Stimulated activated CD8-positive, alpha-beta memory T cell treated with anti-CD3 and anti-CD28 coated beads, Interleukin-15, amount 100 ng/mL, for 24 hours (primary cell): ENCODE measurements at places on chromosomes 16 and 17.

DNA sequence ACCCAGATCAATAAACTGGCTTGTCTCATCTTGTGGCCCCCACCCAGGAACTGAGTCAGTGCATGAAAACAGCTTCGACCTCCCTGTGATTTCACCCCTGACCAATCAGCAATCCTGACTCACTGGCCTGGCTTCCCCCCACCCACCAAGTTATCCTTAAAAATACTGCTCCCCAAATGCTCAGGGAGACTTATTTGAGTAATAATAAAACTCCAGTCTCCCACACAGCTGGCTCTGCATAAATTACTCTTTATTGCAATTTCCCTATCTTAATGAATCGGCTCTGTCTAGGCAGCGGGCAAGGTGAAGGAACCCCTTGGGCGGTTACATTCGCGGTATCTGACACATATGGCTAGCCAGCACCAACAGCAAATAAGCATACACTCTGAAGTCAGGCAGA lies 9.8 kb upstream of the RABEP1 start:
- no peak for DNase-seq

DNA sequence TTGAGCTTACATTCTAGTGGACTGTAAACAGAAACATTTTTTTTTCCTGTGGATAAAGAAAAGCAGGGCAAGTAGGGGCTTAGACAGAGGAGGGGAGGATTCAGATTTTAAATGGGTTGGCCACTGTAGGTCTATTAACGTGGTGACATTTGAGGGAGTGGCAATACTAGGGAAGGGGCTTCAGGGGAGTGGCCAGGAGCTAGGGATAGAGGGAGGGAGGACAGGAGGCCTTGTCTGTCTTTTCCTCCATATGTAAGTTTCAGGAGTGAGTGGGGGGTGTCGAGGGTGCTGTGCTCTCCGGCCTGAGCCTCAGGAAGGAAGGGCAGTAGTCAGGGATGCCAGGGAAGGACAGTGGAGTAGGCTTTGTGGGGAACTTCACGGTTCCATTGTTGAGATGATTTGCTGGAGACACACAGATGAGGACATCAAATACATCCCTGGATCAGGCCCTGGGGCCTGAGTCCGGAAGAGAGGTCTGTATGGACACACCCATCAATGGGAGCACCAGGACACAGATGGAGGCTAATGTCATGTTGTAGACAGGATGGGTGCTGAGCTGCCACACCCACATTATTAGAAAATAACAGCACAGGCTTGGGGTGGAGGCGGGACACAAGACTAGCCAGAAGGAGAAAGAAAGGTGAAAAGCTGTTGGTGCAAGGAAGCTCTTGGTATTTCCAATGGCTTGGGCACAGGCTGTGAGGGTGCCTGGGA lies 6.5 kb upstream of the HBM start:
- DNase-seq, result no peak

DNA sequence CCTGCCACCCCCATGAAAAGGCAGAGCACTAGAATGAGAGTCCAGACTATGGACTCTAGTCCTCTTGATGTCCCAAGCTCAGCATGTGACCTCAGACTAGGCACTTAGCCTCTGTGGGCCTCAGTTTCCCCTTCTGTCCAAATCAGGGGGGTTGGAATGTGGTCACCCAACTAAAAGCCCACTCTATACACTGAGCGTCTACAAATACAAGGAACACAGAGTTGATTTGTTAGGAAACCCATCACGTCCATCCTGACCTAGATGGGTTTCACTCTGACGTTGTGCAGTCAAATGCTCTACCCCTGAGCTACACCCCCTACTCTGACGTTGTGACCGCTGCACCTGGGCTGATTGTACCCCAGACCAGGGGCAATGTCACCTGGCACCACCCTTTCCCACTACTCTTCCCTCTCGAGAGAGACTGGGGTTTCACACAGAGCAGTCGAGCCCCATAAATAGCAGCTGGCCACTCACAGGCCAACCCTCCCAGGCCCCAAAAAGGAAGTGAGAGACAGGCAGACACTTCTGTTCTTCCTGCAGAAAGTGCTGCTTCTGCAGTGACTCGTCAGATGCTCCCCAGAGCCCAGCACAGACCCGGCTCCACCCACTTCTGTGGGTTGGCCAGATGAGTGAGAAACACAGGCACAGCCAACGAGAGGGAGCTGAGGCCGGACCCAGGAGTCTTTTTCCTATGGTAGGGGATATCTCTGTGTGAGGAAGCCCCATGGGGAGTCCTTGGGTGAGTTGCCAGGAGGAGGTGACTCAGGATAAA lies 16.1 kb upstream of the TNFRSF13B start:
- no peak for DNase-seq

DNA sequence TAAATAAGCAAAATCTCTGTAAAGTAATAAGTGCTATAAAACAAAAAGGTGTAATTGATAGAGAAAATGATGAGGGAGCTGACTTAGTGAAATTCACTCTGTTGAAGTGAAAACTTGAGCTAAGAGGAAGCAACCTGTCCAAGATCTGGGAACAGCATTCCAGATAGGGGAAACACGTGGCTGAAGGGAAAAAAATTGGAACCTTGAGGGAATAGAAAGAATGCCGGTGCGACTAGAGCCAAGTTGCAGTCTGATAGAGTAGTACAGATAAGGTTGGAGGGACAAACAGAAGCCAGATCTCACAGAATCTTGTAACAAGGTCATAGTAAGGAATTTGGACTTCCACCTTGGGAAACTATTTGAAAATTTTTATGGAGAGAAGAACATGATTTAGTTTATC lies 623 bp upstream of the DDX52 start:
- no peak for DNase-seq

DNA sequence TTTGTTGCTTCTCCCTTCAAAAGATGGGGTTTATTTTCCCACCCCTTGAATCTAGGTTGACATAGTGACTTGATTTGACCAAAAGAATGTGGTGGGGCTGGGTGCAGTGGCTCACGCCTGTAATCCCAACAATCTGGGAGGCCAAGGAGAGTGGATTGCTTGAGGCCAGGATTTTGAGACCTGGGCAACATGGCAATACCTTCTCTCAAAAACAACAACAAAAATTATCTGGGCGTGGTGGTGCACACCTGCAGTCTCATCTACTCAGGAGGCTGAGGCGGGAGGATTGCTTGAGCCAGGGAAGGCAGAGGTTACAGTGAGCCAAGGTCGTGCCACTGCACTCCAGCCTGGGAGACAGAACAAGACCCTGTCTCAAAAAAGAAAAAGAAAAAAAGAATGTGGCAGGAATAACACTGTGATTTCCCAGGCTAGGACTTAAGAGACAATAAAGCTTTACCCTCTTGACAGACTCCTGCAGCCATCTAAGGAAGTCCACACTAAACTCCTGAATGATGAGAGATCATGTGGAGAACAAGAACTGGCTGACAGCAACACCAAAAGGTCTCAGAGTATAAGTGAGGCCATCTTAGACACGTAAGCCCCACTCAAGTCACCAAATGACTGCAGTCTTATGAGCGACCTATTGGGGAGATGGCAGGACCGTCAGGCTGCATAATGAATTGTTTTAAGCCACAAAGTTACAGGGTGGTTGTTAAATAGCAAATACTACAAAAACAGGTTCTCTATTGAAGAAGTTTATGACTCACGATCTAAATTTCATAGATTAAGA lies 37.0 kb downstream of the FBXL20 start:
- no peak for DNase-seq

GRCh38 chr16:17775061-17775460 lies 304.3 kb upstream of the XYLT1 start:
- DNase-seq, result no peak

DNA sequence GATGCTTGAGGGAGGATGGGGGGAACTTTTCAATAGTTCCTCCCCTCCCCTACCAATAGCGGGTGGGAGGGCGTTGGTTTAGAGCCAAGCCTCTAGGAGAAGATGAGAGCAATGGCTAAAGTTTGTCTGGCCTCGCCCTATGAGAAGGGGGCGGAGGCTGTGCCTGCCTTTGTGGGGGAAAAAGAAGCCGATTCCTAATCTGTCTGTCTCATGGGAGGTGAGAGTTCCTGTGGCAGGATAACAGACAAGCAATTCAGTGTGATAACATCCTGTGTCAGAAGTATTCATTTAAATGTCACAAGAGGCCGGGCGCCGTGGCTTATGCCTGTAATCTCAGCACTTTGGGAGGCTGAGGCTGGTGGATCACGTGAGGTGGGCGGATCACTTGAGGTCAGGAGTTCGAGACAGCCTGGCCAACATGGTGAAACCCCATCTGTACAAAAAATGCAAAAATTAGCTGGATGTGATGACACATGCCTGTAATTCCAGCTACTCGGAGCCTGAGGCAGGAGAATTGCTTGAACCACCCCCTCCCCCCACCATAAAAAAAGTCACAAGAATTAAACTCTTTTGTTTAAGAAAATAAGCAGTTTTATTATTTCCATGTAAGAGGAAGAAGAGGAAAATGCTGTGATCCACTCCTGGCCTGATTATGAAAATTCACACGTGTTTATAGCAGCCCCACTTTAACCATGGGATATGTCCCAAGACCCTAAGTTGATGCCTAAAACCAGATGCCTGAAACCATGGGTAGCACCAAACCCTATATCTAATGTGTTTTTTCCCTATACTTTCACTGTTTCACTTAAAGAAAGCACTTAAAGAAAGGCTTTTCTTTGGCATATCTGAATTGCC lies 1.7 kb downstream of the SLFN5 start:
- peak; percentile 48 for DNase-seq

GRCh38 chr16:31043898-31044481 lies 10.6 kb downstream of the STX4 start:
- no peak for DNase-seq

DNA sequence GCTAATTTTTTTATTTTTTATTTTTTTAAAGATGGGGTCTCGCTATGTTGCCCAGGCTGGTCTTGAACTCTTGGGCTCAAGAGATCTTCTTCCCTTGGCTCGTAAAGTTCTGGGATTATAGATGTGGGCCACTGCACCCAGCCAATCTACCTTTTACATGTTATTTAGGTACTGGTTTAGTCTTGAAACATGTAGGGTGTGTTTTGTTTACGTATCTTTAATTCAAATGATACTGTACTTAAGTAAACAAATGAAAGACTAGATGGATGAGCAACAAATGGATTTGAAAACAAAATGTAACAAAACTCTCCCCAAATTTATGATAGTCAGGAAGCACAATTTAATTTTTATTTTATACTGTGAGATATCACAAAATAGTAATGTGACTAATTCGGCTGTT lies 207.7 kb downstream of the LGALS9B start:
- DNase-seq, result no peak

DNA sequence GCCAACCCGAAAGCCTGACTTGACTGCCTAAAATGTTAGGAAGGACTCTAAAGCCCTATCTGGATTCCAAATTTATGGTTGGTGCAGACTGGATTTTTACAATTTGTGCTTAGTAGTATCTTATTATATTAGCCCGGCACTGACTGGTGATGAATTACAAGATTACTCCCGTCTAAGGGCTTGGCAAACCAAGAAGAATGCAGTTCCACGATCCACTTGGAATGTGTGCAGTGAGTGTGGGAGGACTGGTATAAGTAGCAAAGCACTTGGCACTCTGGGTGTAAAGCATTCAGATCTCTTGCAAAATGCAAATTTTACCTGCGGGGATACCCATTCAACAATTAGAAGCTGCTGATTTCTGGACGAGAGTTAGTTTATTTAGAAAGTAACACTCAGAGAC lies 539.4 kb downstream of the MAF start:
- no peak for DNase-seq

DNA sequence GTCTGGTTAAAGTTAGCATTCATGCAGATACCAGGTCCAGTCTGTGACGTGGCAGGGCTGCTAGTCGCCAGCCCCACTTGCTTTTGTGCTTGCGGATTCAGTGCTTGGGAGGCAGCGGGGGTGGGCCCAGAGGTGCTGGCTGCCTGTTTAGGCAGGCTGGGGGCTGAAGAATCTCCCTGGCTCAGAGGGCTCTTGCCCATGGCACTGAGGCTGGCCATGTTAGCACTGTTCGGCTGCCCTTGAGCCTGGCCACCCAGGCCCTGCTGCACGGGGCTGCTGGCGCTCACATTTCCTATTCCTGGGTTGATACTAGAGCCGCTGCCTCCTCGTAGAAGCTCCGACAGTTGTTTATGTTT lies 30.0 kb downstream of the CREBBP start:
- DNase-seq, result no peak

DNA sequence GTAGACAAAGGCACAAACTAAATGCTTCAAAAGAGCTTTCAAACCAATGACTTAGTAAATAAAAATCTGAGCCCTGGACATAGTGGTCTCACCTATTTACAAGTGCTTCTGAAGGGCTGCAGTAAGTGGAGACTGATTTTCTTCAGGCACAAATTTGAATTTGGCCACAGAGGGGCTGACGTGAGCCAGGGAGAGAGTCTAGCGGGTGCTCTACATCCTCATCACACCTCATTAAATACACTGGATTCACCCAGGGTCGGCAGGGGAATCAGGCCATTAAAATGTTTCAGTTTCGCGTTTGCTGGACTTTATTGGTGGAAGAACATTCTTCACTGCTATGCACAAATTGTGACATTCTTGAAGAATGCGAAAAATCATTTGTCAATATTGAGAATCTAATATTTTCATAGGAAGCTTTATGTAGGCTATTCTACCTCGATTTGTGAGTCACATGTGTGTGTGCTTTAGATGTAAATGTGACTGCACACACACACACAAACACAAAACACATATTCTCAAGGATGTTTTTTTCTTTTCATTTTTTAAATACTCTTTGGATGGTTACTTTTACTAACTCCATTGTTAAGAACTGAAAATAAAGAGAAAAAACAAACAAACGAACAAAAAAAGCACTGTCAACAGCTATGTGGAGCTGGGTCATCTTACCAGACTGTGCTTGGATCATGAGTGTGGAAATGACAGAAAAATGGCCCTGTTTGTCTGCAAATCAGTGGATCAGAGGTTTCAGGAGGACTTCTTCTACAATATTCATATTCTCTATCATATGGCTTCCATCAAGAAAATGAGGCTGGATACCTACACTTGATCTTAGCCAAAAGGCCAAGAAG lies 58.9 kb downstream of the CDH11 start:
- no peak for DNase-seq

GRCh38 chr16:2884041-2884451 lies 1.0 kb downstream of the FLYWCH2 start:
- DNase-seq, result no peak

- DNase-seq, result no peak
Measured at GRCh38 chr16:4593086-4593485, 21.6 kb downstream of the UBALD1 start.

DNA sequence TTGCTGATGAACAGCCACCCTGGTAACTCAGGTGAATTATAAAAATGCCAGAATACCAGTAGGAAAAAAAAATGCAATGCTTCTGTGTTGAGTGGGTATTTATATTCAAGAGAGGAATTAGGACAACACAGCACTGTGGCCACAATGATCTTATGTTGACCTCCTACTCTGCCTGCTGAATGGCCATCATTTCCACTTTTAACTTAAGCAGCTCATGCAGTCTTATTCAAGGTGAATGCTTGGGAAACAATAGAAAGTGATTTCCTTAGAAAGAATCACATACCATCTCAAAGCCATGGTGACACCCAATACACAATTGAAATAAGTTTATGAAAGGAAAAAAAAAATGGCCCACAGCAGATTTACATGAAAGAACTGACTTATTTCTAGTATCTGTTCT lies 224.0 kb downstream of the CDH8 start:
- no peak for DNase-seq

DNA sequence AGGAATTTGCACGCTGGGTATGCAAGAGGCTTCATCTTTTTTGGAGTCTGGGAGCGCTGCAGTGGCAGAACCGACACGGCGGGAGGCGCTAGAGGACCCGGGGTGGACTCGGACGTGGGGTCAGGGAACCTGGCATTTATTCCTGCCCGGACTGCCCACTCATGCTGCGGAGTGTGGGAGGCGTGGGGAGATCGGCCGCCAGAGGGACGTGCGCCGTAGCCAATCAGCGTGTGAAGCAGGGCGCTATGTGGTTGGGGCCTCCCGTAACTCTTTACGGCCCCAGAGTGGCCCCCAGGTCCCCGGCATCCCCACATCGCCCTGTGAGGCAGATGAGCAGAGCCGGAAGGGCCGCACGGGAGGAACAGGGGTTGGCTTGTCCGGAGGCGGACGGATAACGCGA lies 11.2 kb downstream of the FLYWCH2 start:
- no peak for DNase-seq
